AG10803 (cell line): ENCODE measurements at places on chromosomes 6 and 20.

GRCh38 chr6:170202416-170203135 lies 88.3 kb downstream of the DLL1 start:
- DNase-seq = no peak

DNA sequence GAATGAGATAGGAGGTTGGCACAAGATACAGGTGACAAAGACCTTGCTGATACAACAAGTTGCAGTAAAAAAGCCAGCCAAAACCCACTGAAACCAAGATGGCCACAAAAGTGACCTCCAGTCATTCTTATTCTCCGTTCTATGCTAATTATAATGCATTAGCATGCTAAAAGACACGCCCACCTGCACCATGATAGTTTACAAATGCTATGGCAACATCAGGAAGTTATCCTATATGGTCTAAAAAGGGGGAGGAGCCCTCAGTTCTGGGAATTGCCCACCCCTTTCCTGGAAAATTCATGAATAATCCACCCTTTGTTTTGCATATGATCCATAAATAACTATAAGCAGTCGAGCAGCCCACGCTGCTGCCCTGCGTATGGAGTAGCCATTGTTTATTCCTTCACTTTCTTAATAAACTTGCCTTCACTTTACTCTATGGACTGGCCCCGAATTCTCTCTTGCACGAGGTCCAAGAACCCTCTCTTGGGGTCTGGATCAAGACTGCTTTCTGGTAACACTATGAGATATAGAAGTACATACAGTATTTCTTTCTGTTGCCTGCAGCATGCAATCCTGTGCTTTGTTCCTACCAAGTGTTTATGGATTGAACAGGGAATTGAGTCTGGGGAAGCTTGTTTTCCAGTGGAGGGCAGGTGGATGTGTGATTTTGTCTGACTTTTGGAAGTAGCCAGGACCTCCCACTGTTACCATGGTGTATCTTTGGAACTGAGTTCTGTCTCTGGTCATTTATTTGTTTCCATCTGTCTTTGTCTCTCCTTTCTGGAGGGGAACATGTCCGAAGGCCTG lies 72.0 kb upstream of the TGM3 start:
- DNase-seq = no peak

- no peak for DNase-seq
Observed at GRCh38 chr6:44268095-44268628, 2.1 kb upstream of the TMEM151B start.

DNA sequence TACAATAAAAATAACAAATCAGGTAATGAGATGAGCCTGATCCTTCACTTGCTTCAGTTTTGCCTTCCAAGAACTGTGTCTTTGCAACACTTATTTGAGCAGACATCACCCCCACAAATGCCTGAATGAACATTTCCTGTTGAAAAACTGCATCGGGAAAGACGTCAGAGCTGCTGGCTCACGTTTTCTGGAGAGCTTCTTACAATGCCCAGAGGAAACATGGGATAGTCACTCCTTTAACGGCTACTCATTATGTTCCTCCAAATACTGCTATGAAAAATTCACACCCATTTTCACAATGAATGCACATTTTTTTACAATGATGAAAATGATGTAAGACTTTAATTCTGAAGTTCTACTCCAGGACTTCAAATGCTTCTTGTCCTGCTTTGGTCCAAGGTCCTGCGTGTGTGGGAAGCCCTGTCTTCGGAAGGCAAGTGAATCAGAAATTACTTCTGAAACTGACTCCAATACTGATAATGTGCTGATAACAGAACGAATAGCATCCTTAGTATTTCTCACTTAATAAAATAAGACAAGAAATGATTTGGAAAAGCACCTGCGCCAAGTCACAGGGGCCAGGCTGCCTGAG lies 238.0 kb downstream of the ANKRD60 start:
- peak; percentile 86 for DNase-seq

DNA sequence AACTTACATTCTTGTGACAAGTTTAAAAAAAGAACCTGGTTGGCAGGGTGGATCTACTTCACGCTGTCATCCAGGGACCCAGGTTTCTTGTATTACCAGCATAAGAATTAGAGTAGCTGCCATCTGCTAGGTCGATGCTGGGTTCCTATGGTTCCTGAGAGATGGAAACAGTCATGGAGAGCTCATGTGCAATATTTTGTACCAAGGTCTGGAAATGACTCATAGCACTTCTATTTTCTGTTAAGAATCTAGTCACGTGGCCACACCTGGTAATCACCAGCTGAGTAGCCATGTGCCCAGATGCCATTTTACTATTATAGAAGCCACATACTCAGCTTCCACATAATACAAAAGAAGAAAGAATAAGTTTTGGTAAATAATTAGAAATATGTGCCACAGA lies 171.3 kb downstream of the CD83 start:
- DNase-seq = no peak

DNA sequence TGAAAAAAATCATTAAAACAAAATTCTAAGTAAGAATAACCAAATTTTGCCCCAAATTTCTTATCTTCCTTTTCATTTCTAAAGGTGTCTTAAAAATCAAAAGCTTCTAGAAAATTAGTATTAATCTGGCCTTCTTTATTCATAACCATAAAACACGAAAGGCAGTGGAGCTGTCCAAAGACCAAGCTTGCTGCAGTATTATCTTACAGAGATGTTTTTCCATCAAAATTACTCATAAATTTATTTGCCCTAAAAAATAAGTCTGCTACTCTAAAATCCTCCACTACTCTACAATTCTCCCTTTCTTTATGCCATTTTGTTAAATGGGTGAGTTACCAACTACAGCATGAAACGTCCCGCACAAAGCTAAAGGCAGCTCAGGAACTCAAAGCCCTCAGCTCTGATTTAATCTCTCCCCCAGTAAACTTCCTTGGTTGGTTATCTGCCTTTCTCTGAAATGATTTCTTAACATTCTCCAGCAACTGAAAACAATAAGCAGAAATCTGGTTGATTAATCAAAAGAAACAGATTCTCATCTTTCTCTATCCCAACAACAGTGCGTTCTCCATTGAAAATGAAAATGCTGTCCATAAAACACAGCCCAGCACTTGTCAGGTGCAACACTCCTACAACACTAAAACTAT lies 2.1 kb downstream of the USP49 start:
- no peak for DNase-seq

DNA sequence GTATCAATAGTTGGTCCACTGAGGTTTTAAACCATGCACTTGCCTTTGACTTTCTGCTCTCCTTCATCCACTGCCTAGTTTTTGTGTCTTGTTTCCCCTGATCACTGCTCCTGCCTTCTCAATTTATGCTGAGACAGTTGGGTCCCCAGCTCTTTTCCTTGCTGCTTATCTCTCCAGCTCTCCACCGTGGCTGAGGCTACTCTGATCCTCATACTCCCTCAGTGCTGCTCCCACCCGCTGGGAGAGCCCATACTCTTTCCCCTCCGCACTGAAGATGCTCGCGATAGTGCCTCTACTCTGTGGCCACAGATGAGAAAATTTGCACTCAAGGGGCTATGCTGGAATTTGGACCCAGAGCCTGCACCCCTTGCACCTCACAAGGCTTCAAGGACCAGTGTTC lies 3.4 kb upstream of the THBD start:
- DNase-seq = no peak

DNA sequence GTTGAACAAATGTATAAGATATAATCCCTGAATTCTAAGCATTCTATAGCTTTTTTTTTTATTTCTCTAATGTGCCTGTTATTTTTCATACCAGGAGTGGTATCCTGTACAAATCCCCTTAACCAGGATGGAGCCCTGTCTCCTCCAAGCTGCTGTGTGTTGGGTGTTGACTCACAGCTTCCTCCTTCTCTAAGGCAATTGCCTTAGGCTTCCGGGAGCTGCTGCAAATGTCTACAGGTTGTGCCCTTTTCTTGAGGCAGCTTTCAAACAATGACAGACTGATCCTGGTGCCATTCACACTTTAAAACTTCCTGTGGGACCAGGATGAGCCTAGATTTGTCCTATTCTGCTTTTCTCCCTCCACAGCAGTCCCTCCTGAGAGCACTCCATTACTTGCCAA lies 173.2 kb downstream of the BTBD3 start:
- no peak for DNase-seq
